Endothelial cell of umbilical vein (primary cell): ENCODE measurements at places on chromosomes 7 and 10.

DNA sequence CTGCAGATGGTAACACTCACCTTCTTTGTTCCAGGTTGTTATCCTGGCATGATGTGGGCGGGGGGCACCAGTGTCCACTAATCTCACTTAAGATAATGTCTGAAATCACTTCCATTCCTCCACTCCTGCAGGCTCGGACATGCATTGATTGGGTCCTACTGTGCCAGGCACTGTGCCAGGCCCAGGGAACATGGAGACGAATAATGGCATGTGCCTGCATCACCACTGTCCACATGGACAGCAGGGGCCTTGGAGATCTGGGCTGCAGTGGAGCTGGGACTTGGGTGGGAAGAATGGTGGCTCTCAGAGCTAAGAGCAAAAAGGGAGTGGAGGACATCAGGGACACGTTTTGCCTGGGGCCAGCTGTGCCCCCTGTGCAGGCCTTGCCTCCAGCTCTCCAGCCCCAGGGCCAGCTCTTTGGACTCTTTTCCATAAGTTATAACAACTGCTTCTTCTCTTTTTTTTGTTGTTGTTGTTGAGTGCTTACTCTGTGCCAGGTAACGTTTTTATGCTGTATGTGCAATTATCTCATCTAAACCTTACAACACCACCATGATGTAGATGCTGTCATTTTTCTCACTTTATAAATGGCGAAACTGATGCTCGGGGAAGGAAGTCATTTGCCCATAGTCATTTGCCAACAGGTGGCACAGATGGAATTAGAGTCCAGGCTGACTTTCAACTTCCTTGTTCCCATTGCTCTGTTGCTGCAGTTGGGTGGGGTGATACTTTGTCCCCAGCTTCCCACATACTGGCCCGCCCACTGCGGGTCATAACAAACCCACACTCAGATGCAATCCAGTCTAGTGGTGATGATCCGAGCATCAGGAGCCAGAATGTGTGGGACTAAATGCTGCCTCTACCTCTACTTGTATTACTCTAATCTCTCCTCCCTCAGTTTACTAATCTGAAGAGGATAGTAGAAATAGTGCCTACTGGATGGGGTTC lies 19.1 kb downstream of the PLPP4 start:
- DNase-seq = no peak

DNA sequence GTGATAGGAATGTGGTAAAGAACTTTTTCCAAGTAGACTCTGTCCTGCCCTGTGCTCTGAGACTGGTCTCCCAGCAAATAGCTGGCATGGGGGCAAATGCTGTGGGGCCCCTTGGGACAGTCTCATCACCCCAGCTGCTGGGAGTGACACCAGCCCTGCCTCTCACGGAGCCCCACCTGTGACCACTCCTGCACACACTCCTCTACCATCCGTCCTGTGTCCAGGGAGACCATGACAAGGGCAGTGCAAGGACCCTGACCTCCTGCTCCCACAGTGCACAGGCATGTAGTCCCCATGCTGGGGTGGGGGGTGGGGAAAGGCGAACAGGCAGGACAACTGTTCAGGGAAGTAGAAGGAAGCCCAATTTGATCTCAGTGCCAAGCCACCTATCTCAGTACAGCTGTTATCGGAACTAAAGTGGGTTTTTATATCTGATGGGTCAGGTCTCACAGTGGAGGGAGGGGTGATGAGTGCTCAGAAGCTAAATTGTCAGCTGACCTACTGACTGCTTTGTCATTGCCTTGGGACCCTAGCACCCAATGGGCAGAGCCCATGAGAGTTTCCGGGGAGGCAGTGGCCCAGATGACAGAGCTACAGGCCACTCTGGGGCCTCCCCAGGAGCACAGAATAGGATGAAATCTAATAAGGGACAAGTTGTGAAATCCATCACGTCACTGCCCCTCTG lies 24.5 kb downstream of the VSTM4 start:
- no peak for DNase-seq

DNA sequence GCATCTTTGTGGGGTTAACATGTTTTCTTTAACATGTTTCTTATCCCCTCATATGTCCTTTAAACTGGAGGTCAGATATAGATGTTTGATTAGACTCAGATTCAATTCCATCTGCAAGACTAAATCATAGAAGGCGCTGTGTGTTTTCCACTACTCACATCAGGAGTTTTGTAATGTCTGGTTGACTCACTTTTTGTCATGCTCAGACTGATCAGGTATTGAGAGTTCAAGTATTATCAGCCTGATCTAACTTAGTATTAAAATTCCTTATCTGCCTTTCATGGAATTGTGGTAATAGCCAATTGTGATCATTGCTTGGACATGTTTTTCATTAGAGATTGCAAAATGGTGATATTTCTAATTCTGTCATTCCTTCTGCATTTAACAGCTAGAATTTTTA lies 30.2 kb downstream of the ENTPD7 start:
- DNase-seq = no peak

GRCh38 chr10:6220418-6221191 lies 17.9 kb downstream of the PFKFB3 start:
- no peak for DNase-seq

GRCh38 chr7:135169964-135170273 lies 588 bp downstream of the CYREN start:
- DNase-seq = no peak

GRCh38 chr7:105831824-105832535 lies 44.4 kb downstream of the ATXN7L1 start:
- peak; percentile 37 for DNase-seq

GRCh38 chr10:78278058-78278404 lies 244.4 kb downstream of the RPS24 start:
- DNase-seq = no peak

- DNase-seq = peak; percentile 45
Measured at GRCh38 chr10:63866747-63867140, 345.5 kb downstream of the REEP3 start.

GRCh38 chr7:3415861-3416312 lies 114.8 kb downstream of the SDK1 start:
- no peak for DNase-seq

DNA sequence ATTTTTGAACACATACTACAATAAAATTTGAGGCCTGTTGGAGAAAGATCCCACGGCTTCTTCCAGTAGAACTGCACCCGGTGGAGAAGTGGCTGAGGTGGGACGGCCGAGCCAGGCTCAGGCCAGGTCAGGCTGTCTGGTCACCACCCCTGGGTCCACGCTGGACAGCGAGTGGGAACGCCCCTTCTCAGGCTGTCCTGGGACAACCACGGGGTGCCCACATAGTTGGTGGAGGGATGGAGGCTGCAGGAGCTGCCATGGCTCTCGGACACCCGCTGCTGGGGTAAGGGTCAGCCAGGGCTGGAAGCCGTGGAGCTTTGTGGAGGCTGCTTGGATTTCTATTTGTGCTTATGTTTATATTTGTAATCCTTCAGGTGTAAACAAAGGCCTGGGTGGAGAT lies 206.5 kb downstream of the DNAJB6 start:
- DNase-seq = no peak

GRCh38 chr10:102413806-102414561 lies 4.6 kb downstream of the PSD start:
- no peak for DNase-seq

- no peak for DNase-seq
Measured at GRCh38 chr10:91576096-91576545, 56.8 kb downstream of the PPP1R3C start.
